ENCODE measurements at places on chromosomes 3 and 15.

DNA sequence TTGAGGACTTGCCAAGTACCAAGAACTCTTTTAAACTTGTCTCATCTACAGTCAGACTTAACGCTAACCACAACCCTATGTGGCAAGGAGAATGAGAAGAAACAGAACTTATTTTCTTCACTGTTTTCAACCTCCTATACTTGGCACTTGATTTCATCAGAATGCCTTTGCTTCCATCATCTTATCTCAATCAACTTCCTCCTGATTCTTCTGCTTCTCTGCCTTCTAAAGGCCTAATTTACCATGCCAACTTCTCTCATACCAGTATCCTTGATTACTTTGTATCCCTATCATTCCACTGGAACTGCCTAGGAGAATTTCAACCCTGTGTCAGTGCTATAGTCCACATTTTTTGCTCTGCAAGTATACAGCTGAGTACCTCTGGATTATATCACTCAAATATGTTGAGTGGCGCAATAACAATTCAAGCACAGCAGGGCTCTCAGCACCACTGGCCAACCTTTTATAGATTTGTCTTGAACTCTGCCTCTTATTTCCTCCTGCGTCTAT is 413.6 kb downstream of the ROBO1 start:
- DNase-seq = no peak

- no peak for DNase-seq
These were observed 25.6 kb upstream of the ZNF280D start for GRCh38 chr15:56758770-56759449.

DNA sequence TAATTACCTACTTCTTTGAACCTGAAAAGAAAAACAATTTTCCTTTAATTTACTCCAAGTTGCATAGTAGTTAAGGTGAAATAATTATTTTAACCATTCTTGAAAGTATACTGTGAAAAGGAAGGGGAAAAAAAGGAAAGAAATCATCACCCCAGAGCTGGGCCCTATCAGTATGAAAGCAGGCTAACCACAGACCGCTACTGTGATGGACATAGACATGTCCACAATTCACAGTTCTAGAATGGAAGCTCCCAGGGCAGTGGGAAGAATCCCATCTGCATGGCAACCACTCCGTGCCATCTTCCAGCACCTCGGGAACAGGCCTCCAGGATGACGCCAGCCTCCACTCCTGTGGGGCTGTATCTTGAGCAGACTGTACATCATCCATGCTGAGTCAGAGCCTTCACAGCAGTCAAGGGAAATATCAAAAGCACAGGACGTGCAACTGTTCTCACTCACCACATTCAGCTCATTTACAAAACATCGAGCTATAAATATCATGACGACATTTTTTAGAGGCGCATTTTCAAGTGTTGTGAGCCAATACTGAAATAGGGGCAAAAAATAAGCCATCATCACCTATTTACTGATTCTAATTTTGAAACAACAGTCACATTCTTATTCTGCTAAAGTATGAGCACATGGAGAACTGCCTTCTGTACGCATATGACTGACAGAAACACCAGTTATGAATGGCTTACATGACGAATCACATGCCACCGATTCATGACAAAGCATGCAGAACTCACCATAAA is 119.7 kb downstream of the SNRK start:
- DNase-seq = no peak

DNA sequence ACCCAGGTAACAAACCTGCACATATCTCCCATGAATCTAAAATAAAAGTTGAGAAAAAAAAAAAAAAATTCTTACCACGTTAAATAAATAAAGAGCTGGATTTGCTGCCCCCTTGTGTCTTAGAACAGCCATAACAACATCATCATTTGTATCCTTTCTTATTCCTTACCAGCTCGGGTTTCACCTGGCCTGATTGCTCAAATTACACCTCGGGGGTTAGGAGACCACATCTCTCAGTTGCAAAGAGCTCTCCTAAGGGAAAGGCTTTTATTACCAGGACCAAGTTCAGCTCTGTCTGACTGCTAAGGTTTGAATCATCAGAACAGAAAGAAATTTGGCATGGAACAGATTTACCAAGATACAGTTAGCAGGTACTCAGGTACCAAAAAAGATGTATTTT is 25.8 kb upstream of the RPL39L start:
- peak; percentile 46 for DNase-seq

- DNase-seq = no peak
These were observed 23.7 kb downstream of the EXOSC7 start for GRCh38 chr3:44999782-45000181.

- no peak for DNase-seq
These were observed 272.4 kb downstream of the THRB start for GRCh38 chr3:24222165-24222805.

- no peak for DNase-seq
These were observed 54.2 kb downstream of the MAP4 start for GRCh38 chr3:47961815-47962606.

DNA sequence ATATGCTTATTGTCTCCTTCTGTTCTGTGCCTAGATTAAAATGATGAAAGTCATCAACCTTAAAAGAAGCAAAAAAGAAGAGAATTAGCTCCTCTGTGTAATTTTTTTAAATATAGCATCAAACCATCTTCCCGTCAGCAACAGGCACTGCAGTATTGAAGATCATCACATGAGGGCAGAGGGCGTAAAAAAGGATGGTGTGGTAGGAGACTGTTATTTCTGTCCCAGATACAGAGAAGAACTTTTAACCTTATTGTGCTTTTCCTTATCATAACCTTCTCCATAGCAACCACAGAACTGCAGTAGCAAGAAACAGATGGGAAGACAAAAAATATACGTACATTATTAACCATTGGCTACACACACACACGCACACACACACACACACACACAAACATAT is 88.8 kb downstream of the IGSF11 start:
- no peak for DNase-seq

- no peak for DNase-seq
These were observed 257.5 kb downstream of the LRTM1 start for GRCh38 chr3:54670201-54671000.

DNA sequence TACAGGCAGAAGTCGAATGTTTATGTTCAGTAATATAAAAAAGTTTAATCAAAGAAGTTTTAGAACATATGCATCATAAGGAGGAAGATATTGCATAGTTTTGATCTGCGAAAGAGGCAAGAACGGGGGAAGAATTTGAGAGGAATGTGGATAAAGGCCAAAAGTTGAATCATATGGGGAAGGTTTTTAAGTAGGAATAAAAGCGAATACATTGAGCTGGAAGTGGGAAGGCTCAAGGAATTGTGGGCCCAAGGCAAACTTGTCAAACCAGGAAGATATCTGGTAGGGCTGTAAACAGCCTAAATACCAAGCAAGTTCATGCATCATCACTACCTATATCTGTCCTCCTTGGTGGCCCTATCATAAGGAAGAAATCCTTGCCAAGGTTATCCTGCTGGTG is 186.9 kb downstream of the MAGI1 start:
- no peak for DNase-seq

GRCh38 chr3:55894605-55895004 is 407.5 kb upstream of the WNT5A start:
- no peak for DNase-seq

- no peak for DNase-seq
These were observed 619.2 kb downstream of the NAALADL2 start for GRCh38 chr3:175478301-175478700.

- DNase-seq = no peak
These were observed 1.3 kb downstream of the CD47 start for GRCh38 chr3:108089579-108089978.

GRCh38 chr15:52137432-52138357 is 25.1 kb upstream of the BCL2L10 start:
- no peak for DNase-seq

- DNase-seq = no peak
These were observed 30.4 kb downstream of the PSTPIP1 start for GRCh38 chr15:77025083-77025901.

GRCh38 chr3:52126036-52126435 is 28.2 kb downstream of the POC1A start:
- no peak for DNase-seq

- DNase-seq = no peak
These were observed 31.9 kb upstream of the MCF2L2 start for GRCh38 chr3:183460081-183461055.

DNA sequence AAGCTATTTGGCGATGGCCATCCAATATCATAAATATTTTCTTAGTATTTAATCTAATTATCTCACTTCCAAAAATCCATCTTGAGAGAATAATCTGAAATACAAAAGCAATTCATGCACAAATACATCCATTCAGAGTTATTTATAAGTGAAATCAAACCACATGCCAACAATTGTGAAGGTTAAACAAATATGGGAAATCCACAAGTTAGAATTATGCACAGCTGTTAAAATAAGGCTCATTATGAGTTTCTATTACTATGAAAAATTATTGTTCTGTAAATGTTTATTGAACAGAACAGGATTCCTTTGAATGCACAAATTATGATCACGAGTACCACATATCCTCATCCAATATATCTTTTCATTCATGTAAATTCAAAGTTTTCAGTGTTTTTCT is 267.7 kb downstream of the PLOD2 start:
- no peak for DNase-seq

- DNase-seq = no peak
These were observed 563.7 kb downstream of the NSUN3 start for GRCh38 chr3:94626573-94626972.

GRCh38 chr3:112002096-112002971 is 3.6 kb downstream of the TAGLN3 start:
- DNase-seq = peak; percentile 54

DNA sequence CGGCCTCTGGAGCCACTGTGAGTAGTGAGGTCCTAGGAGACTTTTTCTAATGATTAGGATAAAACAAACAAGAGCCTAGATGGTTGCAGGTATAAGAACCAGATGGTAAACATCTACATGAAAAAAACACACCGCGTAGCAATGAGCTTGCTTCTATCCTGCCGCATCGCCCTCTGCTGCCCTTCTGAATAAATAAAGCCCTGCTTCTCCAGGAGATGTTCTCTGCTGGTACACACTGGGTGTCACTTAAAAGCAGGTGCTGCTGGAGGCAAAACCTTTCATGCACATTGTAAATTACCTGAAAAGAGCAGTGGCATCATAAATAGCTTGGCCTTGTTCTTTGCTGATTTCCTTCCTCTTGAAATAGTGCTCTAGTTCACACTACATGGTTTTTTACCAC is 164.4 kb upstream of the TOPAZ1 start:
- no peak for DNase-seq

GRCh38 chr15:82305621-82306048 is 43.0 kb downstream of the SAXO2 start:
- DNase-seq = no peak

DNA sequence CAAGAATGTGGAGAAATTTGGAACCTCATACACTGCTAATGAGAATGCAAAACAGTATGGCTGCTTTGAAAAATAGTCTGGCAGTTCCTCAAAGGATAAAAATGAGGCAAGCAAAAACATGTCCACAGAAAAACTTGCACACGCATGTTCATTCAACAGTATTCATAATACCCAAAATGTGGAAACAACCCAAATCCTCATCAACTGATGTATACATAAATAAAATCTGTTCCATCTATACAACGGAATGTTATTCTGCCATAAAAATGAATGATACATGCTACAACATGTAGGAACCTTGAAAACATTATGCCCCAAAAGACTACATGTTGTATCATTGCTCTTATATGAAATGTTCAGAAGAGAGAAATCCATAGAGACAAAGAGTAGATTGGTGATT is 36.4 kb upstream of the OXTR start:
- DNase-seq = no peak

DNA sequence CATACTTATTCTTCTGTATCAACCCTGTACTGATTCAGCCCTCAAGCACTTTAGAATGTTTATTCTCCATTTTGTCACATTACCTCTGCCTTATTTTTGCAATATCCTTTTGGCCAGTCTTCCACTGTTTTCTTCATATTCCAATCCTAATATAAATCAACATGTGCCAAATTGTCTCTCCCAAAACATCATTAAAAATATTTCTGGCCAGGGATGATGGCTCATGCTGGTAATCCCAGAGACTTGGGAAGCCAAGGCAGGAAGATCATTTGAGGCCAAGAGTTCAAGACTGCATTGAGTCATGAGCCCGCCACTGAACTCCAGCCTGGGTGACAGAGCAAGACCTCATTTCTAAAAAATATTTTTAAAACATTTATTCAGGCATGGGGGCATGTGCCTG is 641.4 kb upstream of the CBLB start:
- no peak for DNase-seq

DNA sequence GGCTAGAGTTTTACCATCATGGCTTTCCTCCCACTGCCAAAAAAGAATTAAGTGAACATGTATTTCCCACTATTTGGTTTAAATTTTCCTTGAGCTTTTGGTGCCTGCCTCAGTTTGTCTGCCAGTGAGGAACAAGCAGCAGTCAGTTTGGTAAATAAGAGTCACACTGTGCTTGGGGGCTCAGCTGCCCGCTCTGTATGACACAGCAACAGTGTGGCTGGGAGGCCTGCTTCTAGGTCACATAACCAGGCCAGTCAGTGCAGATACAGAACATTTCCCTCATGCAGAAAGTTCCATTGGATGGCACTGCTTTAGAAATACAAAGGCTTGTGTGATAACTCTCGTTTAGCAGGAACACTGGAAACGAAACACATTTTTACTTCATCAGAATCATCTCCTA is 25.7 kb downstream of the FYCO1 start:
- DNase-seq = no peak

- DNase-seq = peak; percentile 80
These were observed 105.5 kb downstream of the IQSEC1 start for GRCh38 chr3:12967606-12968351.

DNA sequence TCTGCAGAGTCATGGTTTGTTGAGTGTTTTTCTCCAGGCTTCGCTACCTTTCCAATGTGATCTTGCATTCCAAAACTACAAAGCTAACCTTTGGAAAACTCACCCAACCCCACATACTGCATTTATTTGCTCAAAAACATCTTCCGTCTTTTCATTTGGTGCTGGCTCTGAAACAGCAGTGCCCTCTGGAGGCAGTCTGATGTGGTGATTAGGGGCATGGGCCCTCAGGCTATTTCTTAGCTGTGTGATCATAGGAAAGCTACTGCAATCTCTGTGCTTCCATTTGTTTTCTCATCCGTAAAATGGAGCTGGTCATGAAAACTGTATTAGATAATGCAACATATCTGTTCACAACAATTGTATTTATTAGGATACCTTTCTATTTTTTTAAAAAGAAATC is 47.0 kb downstream of the MTHFS start:
- no peak for DNase-seq

- DNase-seq = no peak
These were observed 88.2 kb downstream of the ANP32A start for GRCh38 chr15:68732451-68732850.

GRCh38 chr15:100703671-100704070 is 101.3 kb downstream of the ASB7 start:
- DNase-seq = no peak

- DNase-seq = no peak
These were observed 24.5 kb upstream of the NEDD4 start for GRCh38 chr15:56017920-56018319.

- DNase-seq = no peak
These were observed 255.5 kb downstream of the UACA start for GRCh38 chr15:70507772-70508371.

- DNase-seq = peak; percentile 17
These were observed 10.6 kb upstream of the PARL start for GRCh38 chr3:183895296-183895695.
